ENCODE measurements at places on chromosomes 5 and 9.

- no peak for DNase-seq
Observed at GRCh38 chr5:181008136-181008535, 19.5 kb downstream of the BTNL3 start.

DNA sequence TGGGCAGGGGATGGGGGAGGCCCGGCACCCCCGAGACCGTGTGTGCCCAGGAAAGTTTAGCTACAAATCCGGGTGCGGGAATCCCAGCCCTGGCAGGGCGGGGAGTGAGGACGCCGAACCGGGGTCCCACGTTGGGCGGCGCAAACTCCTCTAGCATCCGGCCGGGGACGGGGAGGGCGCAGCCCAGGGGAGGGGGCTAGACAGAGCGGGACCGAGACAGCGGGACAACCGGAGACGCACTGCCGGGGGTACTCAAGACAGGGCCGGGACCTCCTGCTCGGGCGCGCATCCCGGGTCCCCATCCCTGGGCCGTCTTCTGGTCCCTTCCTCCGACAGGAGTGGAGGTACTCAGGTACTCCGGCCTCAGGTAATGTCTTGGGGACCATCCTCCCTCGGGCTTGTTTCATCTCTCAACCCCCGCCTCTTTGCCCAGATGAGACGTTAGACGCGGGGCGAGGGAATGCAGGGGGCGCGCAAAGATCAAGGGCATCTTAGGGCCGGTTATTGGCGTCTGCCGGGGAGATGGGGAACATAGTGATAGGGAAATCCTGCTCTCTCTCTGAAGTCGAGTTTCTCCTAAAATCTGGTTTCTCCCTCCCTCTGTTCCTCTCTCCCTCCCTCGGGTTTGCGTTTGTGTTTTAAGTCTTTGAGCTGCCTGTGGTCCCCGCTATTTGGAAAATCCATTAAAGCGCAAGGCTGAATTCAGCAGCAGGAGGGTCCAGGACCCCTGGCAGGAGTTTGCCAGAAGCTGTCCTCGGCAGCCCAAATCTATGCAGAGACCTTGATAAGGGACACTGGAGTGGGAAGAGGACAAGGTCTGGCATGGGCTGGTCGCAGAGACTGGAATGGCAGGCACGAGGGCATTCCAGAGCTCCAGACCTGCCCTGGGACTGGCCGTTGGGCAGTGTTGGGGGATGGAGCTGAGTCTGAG, 815 bp downstream of the PDZD2 start:
- DNase-seq: no peak

GRCh38 chr9:133113163-133113948, 7.7 kb downstream of the RALGDS start:
- DNase-seq: peak; percentile 35

DNA sequence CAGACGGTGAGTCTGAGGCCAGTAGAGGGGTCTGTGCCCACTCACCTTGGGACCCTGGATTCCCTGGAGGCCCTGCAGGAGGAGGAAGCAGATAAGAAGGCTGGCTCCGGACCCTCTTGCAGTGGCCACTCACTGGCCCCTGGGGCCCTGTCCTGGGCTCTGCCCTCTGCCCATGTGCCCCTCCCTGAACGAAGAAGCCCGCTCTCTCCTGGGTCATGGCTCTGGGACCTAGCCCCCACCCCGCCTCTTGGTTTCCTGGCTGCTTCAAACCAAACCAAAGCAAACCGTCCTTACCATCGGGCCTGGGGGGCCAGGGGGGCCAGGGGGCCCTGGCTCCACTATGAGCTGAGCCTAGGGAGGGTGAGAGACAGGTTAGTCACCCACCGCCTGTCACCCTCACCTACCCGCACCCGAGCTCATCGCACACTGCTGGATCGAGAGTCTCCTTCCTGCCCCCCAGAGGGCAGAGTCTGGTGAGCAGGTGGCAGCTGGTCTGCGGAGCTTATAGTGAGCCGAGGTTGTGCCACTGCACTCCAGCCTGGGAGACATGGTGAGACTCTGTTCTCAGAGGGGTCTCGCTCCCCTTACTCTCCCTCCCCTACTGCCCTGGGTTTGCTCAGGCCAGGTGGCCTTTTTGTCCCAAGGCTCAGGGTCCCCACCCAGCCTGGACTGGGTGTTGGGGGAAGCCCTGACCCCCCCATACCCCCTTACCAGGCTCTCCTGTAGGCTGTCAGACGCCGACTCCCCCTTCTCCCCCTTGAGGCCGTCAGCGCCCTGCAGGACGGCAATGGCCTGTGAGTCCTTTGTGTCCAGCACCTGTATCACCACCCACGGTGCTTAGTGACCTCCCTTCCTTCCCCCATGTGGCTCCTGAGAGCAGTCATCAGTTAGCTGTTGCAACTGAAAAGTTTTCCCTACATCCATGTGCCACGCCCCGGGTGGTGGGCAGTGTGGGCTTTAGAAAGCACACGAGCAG, 15.2 kb upstream of the PHYKPL start:
- DNase-seq: peak; percentile 31

- no peak for DNase-seq
Observed at GRCh38 chr9:99070681-99071080, 34.2 kb upstream of the TGFBR1 start.
